Stimulated activated CD8-positive, alpha-beta memory T cell treated with anti-CD3 and anti-CD28 coated beads, Interleukin-4, amount 100 ng/mL, for 4 hours (primary cell): ENCODE measurements at places on chromosomes 12 and 14.
A peak's percentile ranks its signal among the peaks of the same experiment; 100 is the strongest.

- no peak for DNase-seq
Measured at GRCh38 chr12:28216016-28216415, 25.8 kb downstream of the CCDC91 start.

DNA sequence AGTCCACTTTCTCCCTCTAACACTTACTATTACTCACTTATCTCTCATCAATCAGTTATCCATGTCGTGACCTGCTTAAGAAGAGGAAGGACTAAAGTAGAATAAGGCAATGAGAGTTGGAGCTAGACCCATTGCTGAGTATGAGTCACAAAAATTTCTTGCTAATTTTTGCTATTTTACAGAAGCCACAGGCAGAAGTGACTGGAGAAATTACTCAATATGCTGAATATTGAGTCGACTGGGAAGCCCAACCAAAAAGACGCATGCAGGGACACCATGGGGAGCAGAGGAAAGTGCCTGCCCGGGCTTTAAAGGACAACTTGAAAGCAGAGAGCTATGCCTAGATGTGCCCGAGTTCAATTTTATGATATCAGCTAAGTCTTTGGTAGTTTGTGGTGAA is 115.4 kb upstream of the FOXG1 start:
- no peak for DNase-seq

GRCh38 chr12:92191061-92191460 is 45.4 kb upstream of the BTG1 start:
- no peak for DNase-seq

DNA sequence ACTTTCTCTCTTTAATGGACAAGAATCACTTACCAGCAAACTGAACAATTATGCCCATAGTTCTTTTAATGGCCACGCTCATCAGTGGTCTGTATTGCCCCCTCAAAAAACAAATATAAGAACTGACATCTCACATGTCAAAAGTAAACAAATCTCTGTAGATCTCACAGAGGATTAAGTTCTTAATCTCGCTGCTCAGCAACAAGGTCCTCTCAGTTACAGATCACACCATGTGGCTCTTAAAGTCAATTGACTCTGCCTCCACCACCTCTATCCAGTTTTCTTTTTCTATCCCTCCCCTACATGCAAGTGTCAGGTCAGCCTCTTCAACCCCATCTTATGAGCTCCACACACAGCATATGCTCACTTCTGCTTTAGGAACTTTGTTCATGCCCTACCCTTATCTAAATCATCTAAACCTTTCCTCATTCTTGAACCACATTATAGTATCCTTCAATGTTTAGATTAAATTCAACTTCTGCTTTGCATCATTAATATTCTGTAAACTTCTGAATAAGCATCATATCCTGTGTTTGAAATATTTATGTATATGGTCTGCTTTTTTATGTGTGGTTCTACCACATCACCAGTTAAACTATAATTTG is 7.2 kb downstream of the ADAM20 start:
- no peak for DNase-seq

DNA sequence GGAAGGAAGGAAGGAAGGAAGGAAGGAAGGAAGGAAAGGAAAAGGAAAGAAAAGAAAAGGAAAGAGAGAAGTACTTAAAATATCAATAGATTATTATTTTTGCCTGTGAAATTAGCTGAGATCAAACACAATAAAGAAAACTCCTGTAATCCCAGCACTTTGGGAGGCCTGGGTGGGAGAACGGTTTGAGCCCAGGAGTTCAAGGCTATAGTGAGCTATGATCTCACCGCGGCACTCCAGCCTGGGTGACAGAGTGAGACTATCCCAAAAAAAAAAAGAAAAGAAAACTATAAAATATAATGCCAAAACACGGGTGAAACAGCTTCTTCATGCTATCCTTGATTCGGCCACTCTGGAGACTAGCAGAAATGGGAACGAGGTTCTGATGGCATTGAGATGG is 26.2 kb upstream of the CKAP4 start:
- no peak for DNase-seq

GRCh38 chr12:19206493-19207077 is 77.1 kb downstream of the PLEKHA5 start:
- DNase-seq = no peak

DNA sequence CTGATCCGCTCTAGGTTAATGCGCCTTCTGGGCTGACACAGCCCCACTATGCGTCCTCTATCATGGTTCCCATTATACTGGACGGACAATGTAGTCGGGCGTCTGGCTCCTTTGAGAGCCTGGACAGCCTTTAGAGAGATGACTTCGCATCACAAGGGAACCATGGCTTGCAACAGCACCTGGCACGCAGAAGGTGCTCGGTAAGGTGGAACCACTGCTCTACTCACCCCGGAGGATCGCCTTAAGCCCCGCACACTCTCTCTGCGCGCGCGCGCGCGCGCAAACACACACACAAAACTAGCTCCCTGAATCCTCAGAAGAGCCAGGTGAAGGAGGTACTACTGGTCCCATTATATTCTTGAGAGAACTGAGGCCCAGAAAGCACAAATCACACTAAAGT is 7.1 kb downstream of the MAP3K12 start:
- DNase-seq = no peak

DNA sequence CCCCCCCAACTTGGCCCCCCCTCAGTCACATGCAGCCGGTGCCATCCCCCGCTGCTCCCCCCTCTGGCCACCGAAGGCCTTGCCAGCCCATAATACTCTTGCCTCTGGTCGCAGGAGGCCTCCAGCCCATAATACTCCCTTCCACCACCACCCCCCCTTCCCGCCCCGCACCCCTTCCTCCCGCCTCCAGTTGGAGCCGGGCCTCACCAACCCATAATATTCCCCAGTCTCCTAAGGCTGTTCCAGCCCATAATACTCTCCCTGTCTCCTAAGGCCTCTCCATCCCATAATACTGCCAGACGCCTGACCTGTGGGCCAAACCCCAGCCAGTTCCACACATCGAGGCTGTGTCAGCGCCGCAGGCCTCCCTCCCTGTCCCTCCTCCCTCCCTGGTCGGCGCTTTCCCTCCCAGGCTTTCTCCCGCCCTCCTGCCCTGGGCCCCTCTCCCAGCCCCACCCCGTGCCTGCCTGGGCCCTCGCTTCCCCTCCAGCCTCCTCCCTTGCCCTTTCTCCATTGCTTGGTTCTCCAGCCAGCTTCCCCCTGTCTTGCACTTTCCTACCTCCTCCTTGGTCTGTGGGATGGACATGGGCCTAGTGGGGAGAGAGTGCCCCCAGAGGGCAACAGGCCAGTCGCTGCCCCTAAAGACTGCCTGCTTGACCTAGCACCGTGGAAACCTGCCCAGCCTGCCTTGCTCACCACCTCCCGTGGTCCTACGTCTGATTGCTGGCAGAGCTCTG is 6.8 kb upstream of the CHD4 start:
- DNase-seq = no peak

- DNase-seq = no peak
Measured at GRCh38 chr12:77352946-77353345, 287.6 kb upstream of the E2F7 start.

DNA sequence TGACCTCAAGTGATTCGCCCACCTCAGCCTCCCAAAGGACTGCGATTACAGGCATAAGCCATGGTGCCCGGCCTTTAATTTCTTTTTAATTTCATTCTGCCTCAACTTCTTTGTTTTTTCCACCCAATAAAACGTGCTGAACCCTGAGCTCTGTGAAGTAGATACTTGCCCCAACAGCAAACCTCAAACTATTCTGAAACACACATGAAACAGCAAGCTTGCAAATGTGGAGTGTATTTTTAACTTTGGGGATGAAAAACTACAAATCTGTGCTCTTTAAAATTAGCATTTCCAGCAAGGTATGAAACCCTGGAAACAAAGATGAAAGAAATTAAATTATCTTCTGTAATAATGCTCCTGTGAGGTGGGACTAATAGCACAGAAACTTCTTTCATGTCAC is 246.6 kb downstream of the ANO6 start:
- DNase-seq = no peak

DNA sequence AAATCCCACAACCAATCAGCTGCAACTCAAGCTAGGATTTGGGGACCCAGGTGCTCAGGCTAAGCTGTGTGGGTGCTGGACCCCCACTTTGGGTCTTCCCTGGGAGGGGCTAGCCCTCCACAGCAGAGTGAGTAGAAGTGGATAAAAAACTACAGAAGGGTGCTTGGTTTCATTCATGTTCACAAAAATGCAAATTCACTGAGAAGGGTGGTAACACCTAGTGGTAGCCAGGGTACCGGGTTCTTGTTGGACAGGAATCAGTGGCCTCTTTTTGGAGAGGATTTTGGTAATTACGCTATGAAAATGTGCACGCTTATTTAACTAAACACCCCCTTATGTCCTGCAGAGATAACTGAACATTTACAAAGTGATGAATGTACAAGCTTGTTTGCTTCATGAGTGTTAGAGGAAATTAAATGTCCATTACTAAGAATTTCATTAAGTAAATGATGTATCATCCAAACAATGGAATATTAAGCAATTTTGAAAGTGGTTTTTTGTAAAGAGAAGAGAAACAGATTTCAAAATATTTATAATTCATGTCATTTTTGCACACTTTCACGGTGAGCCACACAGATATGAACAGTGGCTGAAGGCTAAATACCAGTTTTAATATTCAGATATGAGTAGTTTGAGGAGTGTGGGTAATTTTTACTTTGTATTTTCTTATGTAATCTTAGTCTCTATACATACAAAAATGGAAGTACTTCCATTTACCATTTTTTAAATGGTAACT is 78.3 kb downstream of the DDX51 start:
- no peak for DNase-seq

GRCh38 chr14:79534703-79535353 is 676.5 kb downstream of the DIO2 start:
- no peak for DNase-seq

DNA sequence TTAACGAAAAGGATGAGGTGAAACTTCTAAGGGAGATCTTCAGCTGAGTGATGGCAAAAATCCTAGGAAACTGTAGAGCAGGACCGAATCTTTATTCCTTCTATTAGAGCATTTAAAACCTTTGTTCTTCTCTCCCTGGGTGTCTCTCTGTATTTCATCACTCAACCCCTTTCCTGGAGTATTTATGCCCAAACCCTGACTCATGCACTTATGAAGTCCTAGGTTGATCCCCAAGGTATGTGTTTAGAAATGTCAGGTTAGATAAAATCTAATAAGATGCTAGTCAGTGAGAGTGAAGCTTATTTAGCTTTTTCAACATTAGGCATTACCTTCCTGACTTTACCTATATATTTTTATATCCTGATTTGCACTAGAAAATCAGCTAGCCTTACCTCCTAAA is 239.8 kb upstream of the NPAS3 start:
- DNase-seq = no peak

- DNase-seq = no peak
Measured at GRCh38 chr14:95516554-95517181, at the start of gene SYNE3. TSS of gene SYNE3 (minus strand) at chr14:95516650. CDS start at chr14:95475821, 40,829 bp downstream.

GRCh38 chr12:41907550-41907949 is 237.1 kb downstream of the GXYLT1 start:
- DNase-seq = no peak

- peak; percentile 52 for DNase-seq
Measured at GRCh38 chr14:72516936-72517700, 376.8 kb downstream of the DPF3 start.

DNA sequence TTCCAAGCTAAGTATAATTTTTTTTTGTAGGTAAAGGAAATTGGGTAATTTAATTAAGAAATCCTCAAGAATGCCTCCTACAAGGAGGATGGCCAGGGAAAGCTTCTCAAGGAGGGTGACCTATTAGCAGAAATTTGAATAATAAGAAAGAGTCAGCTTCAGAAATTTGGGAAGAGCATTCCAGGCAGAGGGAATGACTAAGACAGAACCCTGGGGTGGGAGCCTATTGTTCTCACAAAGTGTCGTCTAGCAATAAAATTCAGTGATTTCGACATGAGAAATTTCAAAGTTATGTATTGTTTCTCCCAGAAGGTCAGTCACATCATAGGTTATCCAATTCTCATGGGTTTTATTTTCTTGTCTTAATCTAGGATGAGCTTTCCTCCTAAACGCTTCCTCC is 1168.4 kb downstream of the AACS start:
- no peak for DNase-seq

GRCh38 chr14:104215706-104216334 is 77.4 kb downstream of the KIF26A start:
- DNase-seq = no peak

DNA sequence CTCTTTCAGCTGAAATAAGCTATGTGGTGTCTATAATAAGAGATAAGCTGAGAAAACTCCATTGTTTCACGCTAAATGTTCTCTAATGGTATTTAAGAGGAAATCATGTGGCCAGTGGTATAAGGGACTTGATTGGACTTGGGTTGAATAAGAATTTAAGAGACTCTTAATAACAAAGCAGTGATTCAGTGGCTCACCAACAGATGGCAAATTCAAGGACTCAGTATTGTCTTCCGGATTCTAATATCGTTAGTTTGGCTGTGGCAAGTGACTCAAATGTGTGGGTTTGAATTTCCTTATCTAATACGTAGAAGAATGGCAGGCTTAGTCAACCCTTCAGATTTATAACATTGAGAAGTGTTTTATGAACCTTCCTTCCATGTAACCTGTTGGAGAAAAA is 49.1 kb upstream of the KCNH3 start:
- no peak for DNase-seq

DNA sequence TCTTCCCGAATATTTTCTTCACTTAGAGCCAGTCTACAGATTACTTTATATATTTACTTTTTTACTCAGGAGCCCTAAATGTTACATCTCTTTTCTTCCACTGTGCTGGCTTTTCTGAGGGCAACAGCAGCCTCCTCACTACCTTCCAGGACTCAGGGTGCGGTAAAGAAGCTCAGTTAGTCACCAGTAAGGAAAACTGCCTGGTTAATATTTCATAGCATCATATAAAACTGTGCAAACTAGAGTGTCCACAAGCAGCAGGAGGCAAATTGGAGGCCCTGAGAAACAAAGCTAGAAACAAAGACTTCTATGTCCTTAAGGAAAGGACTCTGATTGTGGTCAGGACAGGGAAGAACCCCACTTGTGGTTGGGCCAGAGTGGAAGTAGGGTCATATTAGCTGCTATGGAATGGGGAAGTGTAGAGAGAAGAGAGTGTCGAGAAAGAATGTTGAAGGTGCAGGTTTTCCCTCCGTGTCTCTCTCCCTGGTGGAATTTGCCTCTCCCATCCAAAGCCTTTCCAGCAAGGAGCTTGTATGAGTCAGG is 220.1 kb downstream of the SLC15A4 start:
- DNase-seq = no peak

- DNase-seq = no peak
Measured at GRCh38 chr12:92496790-92497189, 206.0 kb upstream of the PLEKHG7 start.

- DNase-seq = no peak
Measured at GRCh38 chr12:77087427-77087826, 22.1 kb upstream of the E2F7 start.

DNA sequence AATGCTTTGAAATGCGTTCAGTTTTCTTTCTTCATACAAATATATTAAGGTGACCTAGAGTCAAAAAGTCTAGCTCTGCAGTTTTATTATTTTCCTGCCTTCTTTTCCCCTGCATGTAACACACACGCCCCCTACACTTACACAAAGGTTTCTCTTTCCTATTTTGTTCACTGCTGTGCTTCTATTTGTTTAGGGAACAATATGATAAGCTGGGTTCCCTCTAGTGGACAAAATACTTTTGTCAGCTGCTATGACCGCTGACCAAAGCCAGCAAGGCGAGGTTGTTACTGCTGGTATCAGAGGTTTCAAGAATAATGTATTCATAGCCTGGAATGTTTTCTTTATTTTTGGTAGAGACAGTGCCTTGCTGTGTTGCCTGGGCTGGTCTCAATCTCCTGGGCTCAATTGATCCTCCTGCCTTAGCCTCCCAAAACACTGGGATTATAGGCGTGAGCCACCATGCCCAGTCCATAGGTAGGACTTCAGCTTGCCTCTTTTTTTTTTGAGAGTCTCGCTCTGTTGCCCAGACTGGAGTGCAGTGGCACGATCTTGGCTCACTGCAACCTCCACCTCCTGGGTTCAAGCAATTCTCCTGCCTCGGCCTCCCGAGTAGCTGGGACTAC is 33.4 kb downstream of the FNTB start:
- DNase-seq = no peak
